ENCODE measurements at places on chromosomes 4 and X.

- no peak for DNase-seq
Observed at GRCh38 chrX:70605352-70605751, 160.7 kb downstream of the DLG3 start.

DNA sequence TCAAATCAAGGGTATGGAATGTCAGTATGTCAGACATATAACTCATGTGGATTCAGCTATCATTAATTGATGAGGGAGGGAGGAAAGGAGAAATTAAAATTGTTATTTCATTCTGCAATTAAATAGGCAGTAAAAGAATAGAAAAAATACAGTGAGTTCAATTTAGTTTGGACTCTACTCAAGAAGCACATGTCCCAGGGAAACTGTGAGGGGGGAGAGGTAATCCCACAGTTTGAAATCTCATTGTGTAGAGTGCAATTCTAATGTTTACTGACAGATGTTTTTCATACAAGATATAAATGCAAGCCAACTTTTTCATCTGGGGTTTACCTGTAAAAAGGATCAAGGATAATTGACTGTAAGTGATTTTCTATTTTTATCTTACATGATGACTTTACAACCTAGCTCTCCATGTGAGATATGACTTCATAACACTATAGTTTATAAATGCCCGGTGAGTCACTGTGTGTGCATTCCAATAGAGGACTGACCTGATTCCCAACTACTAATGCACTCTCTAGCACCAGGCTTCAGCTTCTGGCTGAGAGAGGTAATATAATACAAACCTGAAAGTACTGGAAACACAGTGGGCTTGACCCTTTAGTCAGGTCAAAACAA is 35.2 kb upstream of the SCD5 start:
- DNase-seq: no peak

DNA sequence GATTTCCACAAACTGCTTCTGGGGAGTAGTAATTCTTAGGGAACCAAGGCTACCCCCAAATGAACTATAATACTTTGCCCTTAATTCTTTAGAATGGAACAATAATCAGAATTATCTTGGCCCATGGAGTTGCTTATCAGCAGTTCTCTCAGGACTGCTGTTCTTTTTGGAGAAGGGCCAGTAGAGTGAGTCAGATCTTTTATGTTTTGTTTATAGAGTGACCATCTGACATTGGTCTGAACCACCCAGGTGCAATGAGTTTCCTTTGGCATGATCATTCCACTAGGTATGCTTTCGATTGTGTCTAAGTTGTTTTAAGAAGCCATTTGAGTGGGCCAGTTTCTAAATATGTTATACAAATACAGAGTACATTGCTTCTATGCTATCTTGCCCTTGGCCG is 31.8 kb downstream of the PRRG1 start:
- DNase-seq: no peak

DNA sequence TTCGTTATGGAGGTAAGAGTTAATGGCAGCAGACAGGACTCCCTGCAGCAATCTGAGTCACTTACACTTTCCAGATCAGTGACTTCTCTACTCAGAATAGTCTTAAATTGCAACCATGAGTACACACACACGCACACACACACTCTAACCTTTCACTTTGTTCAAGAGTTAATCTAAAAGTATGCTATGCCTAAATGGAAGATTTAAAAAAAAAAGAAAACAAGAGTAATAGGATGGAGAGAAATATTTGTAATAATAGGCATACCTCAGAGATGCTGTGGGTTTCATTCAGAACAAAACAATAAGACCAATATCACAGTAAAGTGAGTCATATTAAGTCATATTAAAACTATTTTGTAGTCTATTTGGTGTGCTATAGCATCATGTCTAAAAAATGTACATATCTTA is 969.1 kb upstream of the PCDH10 start:
- no peak for DNase-seq

GRCh38 chr4:123832173-123833026 is 435.8 kb downstream of the SPRY1 start:
- DNase-seq: no peak

GRCh38 chr4:114597410-114598115 is 1.0 kb upstream of the UGT8 start:
- DNase-seq: peak; percentile 67

DNA sequence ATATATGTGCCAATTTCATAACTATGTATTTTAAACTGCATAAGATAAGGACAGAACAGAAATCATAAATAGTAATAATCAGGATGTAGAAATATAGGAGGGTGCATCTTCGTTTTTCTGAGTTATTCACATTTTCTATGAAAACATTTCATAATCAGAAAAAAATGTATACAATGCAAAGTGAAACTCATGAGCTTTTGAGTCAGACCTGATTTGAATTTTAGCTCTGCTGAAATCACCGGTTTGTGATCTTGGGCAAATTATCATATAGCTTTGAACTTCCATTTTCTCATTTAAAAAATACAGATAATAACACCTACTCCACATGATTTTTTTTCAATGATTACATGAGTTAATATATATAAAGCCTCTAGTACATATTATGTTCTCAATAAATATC is 106.9 kb downstream of the KDR start:
- DNase-seq: no peak

GRCh38 chrX:70264784-70265183 is 3.4 kb upstream of the ARR3 start:
- no peak for DNase-seq

- no peak for DNase-seq
Observed at GRCh38 chr4:157957905-157958304, 214.9 kb downstream of the GASK1B start.

DNA sequence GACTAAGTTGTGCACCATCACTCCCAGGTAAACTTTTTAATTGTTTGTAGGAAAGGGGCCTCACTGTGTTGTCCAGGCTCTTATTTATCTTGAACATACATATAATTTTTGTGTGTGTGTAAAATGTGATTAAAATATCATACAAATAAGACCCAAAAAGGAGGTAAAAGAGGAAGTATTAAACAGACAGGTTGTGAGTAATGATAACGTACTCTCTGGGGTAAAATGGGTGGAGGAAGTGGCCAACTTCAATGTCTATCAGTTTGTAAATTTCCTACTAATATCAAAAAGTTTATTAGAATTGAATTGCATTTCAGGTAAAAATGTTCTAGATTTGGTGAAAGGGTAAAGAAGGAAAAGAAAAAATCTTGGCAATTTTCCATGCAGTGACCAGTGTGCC is 48.8 kb downstream of the SULT1E1 start:
- no peak for DNase-seq

DNA sequence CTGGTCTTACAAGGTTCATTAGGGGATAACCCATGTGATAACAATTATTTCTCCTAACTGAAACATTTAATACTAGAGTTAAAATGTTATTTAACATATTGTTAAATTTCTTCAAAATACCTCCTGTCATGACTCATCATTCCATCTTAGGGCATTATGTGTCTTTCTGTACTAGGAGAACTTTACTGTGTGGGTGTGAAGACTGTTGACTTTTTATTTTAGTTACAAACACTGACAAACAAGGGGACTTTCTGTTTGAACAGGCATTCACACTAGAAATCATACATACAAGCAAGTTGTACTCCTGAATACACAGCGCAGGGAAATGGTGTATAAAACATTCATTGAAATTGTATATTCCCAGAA is 175.9 kb downstream of the FBXW7 start:
- no peak for DNase-seq

DNA sequence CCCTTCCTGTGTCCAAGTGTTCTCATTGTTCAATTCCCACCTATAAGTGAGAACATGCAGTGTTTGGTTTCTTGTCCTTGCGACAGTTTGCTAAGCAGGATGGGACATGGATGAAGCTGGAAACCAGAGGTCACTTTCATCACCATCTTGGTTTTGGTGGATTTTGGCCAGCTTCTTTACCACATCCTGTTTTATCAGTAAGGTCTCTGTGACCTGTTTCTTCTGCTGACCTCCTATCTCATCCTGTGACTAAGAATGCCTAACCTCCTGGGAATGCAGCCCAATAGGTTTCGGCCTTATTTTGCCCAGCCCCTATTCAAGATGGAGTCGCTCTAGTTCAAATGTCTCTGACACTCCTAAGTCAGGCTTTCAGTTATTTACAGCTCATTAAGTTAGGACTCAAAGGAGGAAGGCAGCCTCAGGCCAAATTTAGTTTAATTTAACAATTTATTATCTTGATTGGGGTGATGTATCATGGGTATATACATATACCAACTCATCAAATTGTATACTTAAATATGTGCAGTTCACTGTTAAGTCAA is 169.9 kb upstream of the NDP start:
- no peak for DNase-seq

GRCh38 chr4:20370274-20370673 is 118.6 kb downstream of the SLIT2 start:
- DNase-seq: no peak

GRCh38 chr4:95044324-95044837 is 286.6 kb downstream of the BMPR1B start:
- DNase-seq: no peak

DNA sequence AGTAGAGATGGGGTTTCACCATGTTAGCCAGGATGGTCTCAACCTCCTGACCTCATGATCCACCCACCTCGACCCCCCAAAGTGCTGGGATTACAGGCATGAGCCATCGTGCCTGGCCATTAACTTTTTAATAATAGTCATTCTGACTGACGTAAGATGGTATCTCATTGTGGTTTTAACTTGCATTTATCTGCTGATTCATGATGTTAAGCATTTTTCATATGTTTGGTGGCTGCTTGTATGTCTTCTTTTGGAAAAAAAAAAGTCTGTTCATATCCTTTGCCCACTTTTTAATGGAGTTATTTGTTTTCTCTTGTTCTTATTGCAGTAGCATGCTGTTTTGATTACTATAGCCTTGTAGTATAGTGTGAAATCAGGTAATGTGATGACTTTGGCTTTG is 45.8 kb downstream of the ANXA10 start:
- DNase-seq: no peak

DNA sequence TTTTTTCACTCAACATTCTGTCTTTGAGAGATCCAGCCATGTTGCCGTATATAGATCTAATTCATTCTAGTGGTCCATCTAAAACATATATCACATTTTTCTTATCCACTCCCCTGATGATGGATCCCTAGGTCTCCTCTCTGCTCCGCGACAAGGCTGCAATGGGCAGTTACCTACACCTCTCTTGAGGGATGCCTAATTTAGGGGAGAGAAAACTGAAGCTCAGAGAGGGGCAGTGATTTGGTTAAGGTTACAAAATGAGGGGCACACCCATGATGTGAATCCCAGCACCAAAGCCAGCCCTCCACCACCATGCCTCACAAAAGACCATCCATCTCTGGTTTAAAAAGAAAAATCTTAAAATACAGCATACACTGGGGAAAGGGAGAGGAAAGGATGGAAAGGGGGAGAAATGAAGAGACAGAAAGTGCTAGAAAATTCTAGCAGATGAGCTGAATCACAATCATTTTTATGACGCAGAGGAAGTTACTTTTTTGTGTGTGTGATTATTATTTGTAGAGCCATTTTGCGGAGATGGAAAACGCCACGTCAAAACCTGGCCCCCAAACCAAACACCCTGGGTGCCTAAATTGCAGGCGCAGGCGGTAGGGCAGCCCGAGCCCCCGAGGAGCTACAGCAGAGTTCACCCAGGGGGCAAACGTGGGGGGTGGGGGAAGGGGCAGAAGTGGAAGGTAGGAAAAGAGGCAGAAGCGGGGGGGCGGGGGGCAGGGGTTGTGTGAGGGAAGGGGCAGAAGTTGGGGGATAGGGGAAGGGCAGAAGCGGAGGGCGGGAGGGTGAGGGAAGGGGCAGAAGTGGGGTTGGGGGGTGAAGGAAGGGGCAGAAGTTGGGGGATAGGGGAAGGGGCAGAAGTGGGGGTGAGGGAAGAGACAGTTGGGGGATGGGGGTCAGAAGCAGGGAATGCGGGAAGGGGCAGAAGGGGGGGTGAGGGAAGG is 1.3 kb upstream of the TSPYL2 start:
- DNase-seq: no peak

DNA sequence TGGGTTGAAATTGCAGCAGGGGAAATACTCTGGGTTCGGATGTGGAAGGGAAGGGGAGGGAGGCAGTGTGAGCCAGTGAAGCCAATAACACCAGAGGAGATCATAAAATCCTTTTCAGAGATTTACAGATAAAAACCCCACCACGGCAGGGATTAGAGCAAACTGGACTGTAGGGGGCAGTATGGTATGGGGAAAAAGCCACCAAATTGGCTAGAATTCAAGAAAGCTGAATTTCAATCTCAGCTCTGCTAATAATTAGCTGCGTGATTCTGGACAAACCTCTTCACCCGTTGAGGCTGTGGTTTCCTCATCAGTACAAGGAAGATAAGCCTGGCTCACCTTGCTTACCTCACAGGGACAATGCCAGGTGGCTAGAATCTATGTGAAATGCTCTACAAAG is 108.1 kb downstream of the ATG4A start:
- peak; percentile 15 for DNase-seq

- DNase-seq: no peak
Observed at GRCh38 chr4:177220376-177220775, 89.3 kb upstream of the NEIL3 start.

- no peak for DNase-seq
Observed at GRCh38 chr4:41209187-41209586, 5.2 kb downstream of the APBB2 start.

DNA sequence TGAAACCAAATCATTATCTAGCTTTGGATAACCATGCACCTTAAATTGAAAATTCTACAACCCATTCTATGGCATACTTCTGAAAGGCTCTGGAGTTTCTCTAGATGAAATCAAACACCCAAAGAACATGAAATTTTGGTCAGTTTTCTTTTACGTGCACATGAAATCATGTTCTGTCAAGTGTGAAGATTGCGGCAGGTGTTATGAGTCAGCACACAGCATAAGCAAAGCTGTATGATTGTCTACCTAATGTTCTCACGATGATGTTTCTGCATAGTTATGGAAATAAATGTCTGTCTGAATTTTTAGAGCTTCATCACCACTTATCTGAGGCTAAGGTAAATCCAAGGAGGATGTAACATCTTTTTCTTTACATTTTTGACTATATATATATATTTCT is 495.3 kb downstream of the IL1RAPL1 start:
- peak; percentile 63 for DNase-seq

- no peak for DNase-seq
Observed at GRCh38 chrX:38816155-38816554, 14.9 kb downstream of the MID1IP1 start.

DNA sequence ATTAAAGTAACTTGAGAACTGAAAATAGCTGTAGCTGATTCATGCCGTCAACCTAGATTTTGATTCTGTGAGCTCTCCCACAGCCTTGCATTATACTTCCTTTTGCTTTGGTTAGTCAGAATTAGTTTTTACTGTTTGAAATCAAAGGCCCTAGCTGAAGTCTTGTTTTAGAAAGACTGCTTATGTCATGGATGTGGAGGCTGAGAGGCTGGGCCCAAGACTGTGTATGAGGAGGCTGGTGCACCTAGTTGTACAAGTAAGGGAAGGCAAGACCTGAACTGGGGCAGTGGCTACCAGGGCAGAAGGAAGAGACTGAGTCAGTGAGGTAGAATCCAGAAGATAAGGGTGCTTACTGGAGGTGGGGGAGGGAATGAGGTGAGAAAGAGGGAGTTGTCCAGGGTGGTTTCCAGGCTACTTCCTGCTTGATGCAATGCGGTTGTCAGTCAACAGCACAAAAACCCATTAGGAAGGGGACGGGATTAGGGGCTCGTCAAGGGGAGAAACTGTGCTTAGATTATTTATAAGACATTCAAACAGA is 76.2 kb upstream of the PAGE3 start:
- DNase-seq: no peak

GRCh38 chrX:134794692-134795091 is 136.4 kb upstream of the PLAC1 start:
- no peak for DNase-seq
